CD4-positive, alpha-beta T cell treated with Interleukin-2 at 100 ng/mL for 4 hours (primary cell): ENCODE measurements at places on chromosomes 16 and 17.

GRCh38 chr17:50638966-50639713, 4.5 kb downstream of the ABCC3 start:
- DNase-seq = no peak

- DNase-seq = no peak
Measured at GRCh38 chr17:29557085-29557738, 9.6 kb downstream of the ABHD15 start.

DNA sequence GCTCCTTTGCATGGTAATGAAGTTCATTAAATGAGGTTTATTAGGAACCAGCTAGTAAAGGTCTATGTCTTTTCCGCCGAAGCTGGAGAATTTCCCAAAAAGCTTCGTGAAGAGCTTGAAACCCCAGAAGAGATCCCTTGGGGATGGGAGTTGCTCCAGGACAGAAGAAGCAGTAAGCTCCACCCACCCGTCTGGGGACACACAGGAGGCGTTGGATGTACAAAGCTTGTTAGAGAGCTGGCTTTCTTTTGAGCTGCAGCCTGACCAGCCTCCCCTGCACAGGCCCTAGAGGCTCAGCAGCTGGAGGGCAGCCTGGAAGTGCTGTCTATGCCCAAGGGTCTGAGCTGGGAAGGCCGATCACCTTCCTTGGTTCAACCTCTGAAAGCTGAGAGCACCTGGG, 147.4 kb upstream of the SDK2 start:
- DNase-seq = no peak

DNA sequence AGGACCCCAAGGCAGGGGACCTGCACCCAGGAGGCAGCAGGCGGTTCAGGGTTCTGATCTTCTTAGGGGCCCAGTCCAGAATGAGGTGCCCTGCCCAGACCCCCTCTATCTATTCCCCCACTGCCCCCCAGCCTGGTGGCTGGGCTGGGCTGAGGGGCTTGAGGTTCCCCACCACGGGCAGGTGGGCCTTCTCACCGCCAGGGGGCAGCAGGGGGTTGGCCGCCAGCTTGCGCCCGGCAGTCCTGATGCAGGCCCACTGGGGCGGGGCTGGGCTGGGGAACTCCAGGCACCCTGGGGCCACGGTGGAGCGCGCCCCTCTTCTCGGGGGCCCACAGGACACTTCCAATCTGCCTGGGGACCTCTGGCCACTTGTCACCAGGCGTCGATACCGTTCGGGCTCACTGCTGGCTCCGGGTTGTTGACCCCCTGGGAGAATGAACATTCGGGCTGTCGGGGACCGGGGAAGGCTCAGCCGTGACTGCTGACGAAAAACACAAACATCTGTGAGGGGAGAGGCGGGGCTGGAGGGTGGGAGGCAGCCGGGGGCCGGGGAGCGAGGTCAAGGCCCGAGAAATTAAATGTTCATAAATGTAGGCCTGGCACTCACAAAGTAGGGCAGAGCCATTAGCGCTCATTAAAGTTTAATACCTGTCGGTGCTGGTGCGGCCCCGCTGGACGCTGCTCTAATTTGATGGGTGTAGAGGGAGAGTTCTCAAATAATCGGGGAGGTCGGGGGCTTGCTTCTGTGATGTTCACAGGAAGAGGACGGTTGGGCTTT, 219.3 kb upstream of the GSE1 start:
- peak; percentile 56 for DNase-seq

DNA sequence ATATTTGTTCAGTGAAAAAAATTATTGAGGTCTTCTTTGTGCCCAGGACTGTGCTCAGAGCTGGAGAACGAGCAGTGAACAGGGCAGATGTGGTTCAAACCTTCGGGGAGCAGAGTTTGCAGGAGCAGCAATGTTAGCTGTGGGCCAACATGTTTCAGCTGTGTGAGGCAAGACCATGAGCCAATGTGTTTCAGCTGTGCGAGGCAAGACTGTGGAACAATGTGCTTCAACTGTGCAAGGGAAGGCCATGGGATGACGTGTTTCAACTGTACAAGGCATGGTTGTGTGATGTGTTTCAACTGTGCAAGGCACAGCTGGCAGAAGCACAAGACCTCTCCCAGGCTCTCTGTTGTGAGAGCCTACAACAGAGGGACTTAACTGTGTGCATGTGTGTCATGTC, 35.2 kb upstream of the SDK2 start:
- DNase-seq = no peak

- DNase-seq = no peak
Measured at GRCh38 chr17:77345260-77345910, 204.6 kb downstream of the SEC14L1 start.

- DNase-seq = no peak
Measured at GRCh38 chr16:5205361-5206040, 107.9 kb upstream of the EEF2KMT start.

- no peak for DNase-seq
Measured at GRCh38 chr17:12250973-12251372, 230.3 kb downstream of the MAP2K4 start.
